Right lung (tissue), 10 donors: ENCODE measurements at places on chromosomes 11 and 22.
A peak's percentile ranks its signal among the peaks of the same experiment; 100 is the strongest.

- DNase-seq: peak; percentile 54
Measured at GRCh38 chr11:9506489-9507276, 45.9 kb downstream of the ZNF143 start.

- DNase-seq: no peak
Measured at GRCh38 chr22:29342177-29342576, 26.7 kb upstream of the RASL10A start.

DNA sequence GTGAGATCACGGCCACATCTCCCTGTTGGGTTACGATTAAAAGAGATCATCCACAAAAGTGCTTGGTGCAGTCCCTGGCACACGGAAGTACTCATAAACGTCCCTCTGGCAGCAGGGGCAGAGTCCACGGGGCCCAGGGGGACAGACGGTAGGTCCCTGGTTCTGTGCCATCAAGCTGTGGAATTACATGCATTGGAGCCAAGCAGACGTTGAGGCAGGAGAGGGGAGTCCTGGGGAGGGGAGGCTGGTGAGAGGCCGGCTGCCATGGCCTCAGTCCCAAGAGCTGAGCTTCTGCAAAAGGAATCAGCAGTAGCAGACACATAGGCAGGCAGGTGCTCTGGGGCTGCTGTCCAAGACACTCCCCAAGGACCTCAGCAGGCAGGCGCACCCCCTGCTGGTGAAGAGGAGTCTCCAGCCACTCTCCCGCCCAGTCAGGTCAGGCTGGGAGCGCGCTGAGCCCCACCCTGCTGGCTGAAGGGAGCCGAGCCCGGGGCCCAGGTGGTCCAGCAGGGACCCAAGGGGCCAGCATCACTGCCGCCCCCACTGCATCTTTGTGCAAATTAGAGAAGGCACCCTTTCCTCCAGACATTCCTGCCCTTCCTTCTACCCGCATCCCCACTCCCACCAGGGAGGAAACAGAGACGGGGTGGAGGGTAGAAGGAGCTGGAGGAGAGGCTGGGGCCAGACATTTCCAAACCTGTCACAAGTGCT, 7.6 kb upstream of the KCTD17 start:
- DNase-seq: no peak

GRCh38 chr11:5591613-5592012, 4.8 kb upstream of the TRIM6 start:
- DNase-seq: no peak

- DNase-seq: no peak
Measured at GRCh38 chr11:60376601-60377000, 1.7 kb upstream of the MS4A7 start.

DNA sequence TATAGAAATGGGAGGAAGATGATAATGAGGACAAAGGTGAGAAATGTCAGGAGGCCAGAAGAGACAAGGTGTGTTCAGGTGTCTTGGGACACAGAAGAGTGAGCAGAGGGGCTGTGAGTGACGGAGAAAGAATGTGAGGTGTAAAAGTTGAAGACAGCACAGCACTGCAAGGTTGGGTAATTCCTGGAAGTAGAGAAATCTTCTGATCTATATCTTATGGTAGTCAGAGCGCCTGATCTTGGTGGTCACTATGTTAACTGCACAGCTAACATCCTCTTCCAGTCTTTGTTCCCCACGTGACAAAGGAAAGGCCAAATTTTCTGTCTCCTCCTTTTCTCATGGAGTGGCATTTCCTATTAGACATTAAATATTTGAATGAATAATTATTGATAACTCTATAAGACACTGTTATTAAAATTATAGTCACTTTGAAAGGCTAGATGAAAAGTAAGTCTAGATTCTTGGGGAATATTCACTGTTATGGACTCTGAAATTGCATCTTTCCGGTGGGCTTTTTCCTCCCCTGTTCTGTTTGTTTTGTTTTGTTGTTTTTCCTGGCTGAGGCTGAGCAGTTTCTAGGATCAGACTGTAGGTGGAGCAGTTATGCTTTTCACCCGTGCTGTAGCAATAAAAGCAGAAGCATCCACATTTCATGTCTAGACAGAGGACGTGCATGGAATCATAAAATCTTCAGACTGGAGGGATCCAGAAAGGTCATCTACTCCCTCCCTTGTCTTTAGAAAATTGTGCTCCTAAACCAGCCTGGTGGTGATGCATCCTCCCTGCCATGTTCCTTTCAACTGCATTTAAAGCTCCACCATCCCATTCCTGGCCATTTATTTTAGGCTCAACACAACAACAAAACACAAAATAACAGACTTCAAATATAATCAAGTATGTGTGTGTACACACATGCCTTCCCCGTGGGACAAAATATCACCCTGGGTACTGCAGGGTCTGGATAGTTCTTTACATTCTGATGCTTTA, 26.6 kb downstream of the SC5D start:
- no peak for DNase-seq

DNA sequence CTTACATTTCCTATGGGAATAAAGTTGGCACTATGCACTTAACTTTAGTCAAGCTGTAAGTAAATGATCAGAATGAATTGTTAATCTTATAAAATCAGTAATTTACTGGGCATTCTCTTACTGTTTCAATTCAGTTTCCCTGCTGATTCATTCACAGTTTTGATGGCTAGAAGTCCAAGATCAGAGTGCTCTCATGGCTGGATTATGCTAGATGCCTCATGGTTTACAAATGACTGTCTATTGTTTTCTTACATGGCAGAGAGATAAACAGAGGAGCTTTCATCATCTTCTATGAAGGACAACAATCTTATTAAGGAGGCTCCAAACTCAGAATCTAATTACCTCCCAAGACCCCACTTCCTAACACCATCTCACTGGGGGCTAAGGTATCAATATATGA, 135.1 kb upstream of the CARD18 start:
- DNase-seq: no peak

GRCh38 chr22:42313804-42314581, 43.5 kb upstream of the TCF20 start:
- DNase-seq: no peak

- no peak for DNase-seq
Measured at GRCh38 chr11:47641600-47642098, 710 bp downstream of the MTCH2 start.

GRCh38 chr11:68021167-68021787, 9.2 kb upstream of the NDUFS8 start:
- DNase-seq: no peak

DNA sequence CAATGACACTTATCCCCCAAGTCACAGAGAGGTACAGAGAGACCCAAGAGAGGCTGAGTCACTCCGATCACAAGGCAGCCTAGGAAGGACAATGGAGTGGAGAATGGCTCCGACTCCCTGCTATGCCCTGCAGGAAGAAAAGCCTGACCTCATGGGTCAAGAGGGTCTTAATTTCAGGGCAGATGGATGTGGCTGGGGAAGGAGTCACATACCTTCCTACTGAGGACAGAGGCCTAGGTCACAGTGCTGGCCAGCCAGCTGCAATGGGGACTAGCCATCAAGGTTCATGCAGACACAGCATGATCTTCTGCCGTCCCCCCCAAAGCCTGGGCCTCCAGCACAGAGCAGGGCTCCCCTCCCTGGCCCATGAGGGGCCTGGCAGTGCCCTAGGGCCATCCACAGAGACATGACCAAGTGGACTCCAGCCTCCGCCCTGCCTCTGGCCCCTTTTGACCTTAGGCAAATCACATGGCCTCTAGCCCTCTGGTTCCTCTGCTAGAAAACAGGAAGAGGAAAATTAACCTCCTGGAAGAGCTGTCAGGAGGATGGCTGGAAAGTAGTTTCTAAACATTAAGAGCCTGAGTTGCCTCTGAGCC, 1.8 kb downstream of the ARRB1 start:
- no peak for DNase-seq

DNA sequence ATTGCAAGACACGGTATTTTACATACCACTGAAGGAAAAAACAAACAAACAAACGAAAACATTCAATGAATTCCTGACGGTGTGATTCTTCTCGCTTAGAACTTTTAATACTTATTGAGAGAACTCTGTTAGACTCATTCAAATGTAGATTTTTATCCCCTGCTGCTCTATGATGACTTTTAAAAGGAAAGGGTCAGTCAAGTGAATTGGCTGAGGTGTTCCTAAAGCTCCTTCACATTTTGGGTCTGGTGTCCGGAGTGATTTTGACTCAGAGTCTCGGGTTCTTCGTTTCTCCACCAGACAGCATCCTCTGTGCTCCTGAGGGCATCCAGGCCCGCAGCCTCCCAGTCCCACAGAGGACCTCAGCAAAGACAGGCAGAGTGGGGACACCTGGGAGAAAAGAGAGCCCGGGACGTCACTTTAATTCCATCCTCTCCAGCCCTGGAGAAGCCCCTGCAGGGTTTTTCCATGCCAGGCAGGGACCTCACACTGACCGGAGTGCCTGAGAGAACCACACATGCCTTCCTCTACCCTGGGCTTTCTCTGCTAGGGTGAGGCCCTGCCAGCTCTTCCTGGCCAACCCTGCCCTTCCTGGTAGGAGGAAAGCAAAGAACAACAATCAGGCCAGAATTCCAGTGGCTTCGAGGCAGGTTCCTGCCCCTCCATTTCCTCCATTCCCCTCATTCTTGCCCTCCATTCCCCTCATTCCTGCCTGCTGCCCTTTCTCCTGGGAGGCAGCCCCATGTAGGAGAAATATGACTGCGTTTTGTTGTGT, 1.4 kb upstream of the CSF2RB start:
- no peak for DNase-seq

- no peak for DNase-seq
Measured at GRCh38 chr11:111736621-111737443, 29.4 kb downstream of the PPP2R1B start.

- no peak for DNase-seq
Measured at GRCh38 chr11:10331548-10332289, 26.8 kb downstream of the ADM start.

- no peak for DNase-seq
Measured at GRCh38 chr22:43004362-43005035, 10.4 kb downstream of the PACSIN2 start.

GRCh38 chr11:2193099-2193887, 21.7 kb upstream of the TH start:
- no peak for DNase-seq

- no peak for DNase-seq
Measured at GRCh38 chr11:94325681-94326080, 21.3 kb downstream of the IZUMO1R start.

DNA sequence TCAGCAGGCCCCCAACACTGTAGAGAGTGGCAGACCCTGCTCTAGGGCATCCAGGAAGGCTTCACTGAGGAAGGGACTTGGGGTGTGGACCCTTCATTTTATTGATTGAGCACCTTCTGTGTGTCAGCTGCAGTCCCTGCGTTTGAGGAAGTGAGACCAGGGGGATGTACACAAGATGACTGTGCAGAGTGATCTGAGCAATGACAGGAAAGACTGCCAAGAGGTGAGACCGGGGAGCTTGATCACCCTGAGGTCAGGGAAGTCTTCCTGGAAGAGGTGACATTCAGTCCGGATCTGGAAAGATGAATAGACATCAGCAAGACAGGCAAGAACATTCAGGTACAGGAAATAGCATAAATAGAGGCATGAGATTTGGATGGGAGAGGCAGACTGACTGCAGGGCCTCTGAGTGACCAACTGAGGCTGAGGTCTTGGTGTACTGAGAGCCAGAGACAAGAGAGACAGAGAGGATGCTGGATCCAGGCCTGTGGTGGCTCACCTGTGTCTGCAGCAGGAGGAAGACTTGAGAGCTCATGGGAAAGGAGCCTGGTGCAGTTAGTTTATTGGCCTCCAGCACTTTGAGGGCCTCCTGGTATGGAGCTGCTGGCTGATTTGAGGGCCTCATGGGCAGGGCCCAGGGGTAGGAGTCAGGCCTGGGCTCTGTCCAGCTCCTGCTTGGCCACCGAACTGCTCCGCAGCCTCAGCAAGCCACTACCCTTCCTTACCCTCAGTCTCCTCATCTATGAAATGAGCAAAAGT, 5.2 kb downstream of the DGAT2 start:
- no peak for DNase-seq
